ENCODE measurements at places on chromosomes 6 and 20. TPM values are rescaled to one million over a fixed set of nuclear protein-coding genes. Genes with fewer than 3 reads are reported as not detected.

CGA gene
- 0.25 TPM for total RNA-seq

NKAIN4 gene
- not detected for total RNA-seq

IER3 gene
- total RNA-seq, result 5.8 TPM

PSORS1C2 gene
- total RNA-seq, result not detected

DNA sequence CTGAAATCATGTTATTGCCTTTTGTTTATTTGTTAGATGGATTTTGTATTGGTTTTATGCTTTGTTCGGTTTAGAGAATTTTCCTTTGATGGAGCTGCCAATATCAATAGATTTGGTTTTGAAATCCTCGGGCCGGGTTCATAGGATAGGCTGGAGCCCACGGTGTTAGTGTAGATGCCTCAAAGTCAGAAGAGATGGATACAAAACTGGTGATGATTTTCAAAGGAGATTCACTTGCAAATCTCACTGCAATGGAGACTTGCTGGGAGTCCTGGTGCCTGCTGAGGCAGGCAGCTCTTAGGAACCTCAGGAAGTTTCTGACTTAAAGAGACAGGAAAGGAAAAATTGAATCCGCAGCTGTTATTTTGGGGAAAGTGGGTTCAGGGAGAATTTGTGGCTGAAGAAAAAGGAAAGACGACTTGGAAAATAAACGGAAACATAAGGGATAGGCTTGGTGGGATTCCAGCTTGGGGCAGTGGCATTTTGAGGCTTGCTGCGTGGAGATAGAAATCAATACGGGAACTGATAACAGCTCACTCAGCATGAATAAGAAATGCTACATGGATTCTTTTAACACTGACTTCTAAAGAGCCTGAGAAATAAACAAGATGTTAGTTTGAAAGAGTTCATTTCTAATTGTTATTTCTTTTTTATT lies 241.6 kb downstream of the PHACTR1 start:
- DNase-seq, result no peak

DNA sequence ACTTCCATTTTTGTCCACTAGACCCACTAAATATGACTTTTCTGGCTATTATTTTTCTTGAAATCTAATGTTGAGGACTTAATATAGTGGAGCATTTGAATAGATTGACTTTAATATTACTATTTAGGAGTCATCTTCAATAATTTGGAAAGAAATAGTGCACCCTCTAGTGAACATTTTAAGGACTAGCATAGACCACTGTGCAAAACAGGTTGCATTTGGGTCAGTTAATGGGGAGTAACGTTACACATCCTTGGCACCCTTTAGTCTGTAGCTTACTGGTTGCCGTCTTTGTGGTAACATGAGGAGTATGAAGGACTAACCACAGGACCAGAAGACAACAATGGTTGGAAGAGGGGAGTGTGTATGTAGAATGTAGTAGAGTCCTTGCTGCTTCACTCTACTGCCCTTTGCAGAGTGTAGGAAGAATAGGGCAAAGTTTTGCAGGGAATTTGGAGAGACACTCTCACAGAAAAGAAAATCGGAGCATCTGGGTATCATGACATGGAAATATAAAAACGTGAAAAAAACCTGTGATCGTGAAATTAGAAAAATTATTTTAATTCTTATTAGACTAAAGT lies 25.2 kb downstream of the RFPL4B start:
- DNase-seq, result no peak

DNA sequence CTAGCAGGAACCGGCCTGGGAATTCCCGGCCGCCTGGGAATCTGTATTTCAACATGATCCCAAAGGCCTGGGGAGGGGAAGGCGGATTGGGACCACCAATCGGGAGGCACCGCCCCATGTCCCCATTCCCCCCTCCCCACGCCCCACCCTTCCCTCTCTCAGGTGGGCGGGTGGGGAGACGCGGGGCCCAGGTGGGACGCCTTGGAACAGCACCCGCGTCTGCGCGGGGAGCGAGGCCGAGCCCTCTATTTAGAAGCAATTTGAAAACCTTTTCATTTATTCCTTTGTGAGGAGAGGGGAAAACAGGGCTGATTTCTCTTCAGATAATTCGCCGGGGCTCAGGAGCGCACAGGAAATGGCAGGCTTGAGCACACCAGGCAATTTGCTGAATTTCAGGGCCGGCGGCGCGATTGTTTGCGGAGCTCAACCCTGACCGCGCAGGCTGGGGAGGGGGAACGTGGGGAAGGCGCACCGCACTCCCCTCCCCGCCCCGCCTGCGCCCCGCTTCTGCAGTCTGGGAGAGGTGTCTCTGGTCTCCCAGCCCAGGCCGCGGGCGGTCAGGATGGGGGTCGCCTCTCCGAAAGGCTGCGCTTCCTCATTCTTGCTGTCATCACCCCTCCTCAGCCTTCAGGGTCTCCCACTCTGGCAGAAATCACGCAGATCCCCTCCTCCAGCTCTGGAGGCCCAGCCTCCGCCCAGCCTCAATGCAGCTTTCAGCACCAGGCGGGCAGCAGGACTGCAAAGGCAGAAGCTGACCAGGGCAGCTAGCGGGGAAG lies 170.0 kb downstream of the GRM4 start:
- peak; percentile 27 for DNase-seq

GRCh38 chr6:37657112-37657886 lies 40.4 kb downstream of the MDGA1 start:
- DNase-seq, result no peak

GRCh38 chr6:149366267-149366921 lies 33.7 kb upstream of the SUMO4 start:
- no peak for DNase-seq

All from left lobe of liver (tissue), 2 donors.